Naive thymus-derived CD8-positive, alpha-beta T cell (primary cell): ENCODE measurements at places on chromosomes 7 and 10.

- no peak for DNase-seq
Measured at GRCh38 chr10:46198516-46198915, 88.3 kb upstream of the ANTXRL start.

GRCh38 chr10:11563936-11564335 lies 47.5 kb downstream of the USP6NL start:
- no peak for DNase-seq

GRCh38 chr7:149883048-149883438 lies 9.3 kb downstream of the ATP6V0E2 start:
- no peak for DNase-seq

GRCh38 chr7:46854958-46855473 lies 726.9 kb downstream of the TNS3 start:
- DNase-seq, result no peak

DNA sequence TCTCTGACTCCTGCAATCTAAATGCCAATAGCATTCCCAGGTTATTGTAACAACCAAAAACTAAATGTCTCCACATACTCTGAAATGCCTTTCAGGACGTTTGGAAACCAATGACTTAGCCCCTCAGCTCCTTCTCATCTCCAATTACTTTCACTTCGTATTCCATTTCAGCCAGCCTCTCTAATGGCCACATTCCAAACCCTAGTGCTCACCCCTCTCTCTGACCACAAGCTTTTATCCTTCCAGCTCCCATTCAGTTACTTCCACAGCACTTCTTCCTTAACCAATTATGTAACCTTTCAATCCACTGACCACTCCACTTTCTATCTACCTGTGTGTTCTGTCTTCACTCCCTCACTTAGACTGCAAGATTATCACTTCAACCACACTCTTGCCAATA lies 4.3 kb downstream of the NOC3L start:
- no peak for DNase-seq

- DNase-seq, result no peak
Measured at GRCh38 chr7:21704359-21704758, 161.5 kb downstream of the DNAH11 start.

- no peak for DNase-seq
Measured at GRCh38 chr10:10045765-10046028, 972.0 kb upstream of the CELF2 start.

GRCh38 chr7:29421010-29421956 lies 142.4 kb upstream of the PRR15 start:
- DNase-seq, result no peak

- no peak for DNase-seq
Measured at GRCh38 chr10:23467012-23467411, 28.1 kb downstream of the OTUD1 start.

DNA sequence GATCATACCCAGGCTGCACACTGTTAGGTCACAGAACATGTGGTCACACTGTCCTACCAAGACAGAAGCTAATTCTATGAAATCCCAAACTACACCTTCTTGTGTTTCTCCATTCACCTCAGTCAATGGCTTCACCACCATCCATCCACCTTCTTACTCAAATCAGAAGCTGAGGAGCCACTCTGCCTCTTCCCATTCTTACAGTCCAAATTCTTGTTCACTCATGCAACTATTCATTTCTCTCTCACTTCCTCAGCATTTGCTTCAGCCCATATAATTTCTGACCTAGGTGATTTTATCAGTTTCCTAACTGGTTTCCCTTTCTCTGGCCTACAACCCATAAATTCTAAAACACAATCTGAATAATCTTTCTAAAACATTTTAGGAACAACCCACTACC lies 229.2 kb downstream of the LRRN3 start:
- DNase-seq, result no peak

DNA sequence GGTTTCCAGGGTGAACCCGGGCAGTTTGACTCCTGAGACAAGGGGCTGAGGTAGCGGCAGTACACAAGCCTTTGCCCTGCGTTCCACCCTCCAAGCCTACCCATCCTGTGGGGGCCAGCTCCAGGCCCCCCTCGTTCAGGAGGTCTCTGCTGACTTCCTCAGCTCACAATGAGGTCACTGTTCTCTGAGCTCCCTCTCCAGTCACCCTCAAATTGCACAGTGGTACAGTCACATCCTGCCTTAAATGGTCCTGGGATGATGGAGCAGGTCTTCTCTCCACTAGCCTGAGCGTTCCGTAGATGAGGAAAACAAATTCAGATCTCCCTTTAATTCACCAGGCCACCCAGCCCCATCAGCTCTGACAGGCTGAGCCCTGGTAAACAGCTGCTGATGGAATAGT lies 90.2 kb downstream of the SH3PXD2A start:
- DNase-seq, result no peak

DNA sequence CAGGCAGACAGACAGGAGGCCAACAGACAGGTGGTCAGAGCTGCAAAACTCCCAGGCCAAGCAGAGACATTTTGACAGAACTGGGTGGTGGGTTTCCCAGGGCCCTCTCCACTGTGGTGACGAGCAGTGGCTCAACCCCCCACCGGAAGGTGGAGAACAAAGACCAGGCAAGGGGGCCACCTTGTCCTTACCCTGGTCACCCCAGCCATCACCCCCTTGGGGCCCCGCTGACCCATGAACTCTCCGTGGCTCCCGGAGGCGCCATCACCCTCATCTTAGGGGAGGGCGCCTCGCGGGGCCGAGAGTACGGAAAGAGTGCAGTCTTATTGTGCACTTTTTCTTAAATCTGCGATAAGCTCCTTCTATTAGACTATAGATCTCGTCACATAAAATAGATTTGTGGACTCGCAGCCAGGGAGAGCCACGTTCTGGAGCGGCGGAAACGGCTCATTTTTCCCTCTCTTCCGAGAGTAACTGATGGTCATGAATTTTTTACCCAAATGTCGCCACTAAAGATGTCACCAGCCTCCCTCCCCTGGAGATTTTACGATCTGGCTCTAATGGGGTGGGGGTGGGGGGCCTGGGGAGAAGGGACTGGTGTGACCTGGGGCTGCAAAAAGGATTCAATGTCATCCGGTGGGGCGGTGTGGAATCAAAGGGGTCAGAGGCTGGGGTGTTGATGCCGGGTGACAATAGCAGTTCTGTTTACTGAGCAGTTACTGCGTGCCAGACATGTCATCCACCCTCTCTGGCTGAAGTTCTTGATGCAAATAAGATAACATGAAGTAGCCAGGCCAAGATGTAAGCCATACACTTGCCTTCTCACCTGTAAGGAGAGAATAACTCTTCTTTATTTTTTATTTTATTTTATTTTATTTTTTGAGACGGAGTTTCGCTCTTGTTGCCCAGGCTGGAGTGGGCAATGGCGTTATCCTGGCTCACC lies 71.1 kb upstream of the MYL10 start:
- DNase-seq, result no peak

DNA sequence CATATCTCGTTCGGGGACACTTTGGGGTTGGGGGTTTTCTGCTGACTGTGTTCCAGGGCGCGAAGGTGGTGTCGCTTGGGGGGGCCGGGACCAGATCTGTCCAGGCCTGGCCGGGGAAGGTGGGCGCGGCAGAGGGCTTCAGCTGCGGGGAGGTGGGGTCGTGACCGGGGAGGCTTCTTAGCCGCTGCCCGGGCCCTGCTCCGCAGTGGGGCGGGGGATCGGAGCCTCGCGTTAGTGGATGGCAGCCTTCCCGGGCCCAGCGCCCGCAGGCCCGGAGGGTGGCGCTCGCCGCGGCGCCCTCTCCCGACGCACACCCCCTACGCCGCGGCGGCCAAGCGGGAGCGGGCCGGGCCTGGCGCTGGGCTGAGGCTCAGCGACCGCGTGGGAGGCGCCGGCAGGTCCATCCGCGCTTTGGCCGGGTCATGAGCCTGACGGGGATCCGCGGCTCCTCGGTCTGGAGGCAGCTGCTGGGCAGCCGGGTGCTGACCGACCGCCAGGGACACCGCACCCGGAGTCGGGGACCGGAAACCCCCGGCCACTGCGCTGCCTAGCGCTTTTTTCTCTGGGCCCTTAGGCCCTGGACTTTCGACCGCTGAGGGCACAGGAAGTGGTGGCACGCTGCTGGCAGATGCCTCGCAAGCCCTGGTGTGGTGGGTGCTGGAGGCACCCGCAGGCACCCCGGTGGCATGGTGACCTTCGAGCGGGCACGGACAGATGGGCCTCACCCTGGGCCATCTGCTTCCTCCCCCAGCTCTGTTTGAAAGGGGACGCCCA lies 1.2 kb downstream of the AGAP3 start:
- no peak for DNase-seq

GRCh38 chr7:157780312-157780711 lies 443.5 kb downstream of the DNAJB6 start:
- DNase-seq, result no peak
